HFFc6 (cell line): ENCODE measurements at places on chromosomes 3 and 15. TPM values are rescaled to one million over a fixed set of nuclear protein-coding genes. Genes with fewer than 3 reads are reported as not detected.
A peak's percentile ranks its signal among the peaks of the same experiment; 100 is the strongest.

GRCh38 chr3:73626106-73626505 is 1.4 kb upstream of the PDZRN3 start:
- peak overlapping the region; percentile 97 for H3K4me3 ChIP-seq
- DNase-seq, result no peak
- no peak overlapping the region; the same call in 1 of the 2 replicates for H3K27ac ChIP-seq
- peaks cover 55% of the 10 kb centered on the region for H3K4me1 ChIP-seq

The MESD gene
- total RNA-seq, result 31.2 to 38.8 TPM (median 37.2 TPM) in 3 replicates

GRCh38 chr3:169563775-169564059 is 99.8 kb downstream of the MECOM start:
- no peaks in the 10 kb centered on the region for H3K36me3 ChIP-seq
- H3K4me1 ChIP-seq, result no peaks in the 10 kb centered on the region
- DNase-seq, result no peak
- H3K27ac ChIP-seq, result no peak overlapping the region
- H3K4me3 ChIP-seq, result no peak overlapping the region

The ZNF660 gene
- 0.05 and 0.23 TPM in 2 replicates for total RNA-seq

The SLC22A13 gene
- total RNA-seq, result 0.30 to 0.35 TPM (median 0.35 TPM) in 3 replicates

The H1-8 gene
- not detected in 3 replicates for total RNA-seq

DNA sequence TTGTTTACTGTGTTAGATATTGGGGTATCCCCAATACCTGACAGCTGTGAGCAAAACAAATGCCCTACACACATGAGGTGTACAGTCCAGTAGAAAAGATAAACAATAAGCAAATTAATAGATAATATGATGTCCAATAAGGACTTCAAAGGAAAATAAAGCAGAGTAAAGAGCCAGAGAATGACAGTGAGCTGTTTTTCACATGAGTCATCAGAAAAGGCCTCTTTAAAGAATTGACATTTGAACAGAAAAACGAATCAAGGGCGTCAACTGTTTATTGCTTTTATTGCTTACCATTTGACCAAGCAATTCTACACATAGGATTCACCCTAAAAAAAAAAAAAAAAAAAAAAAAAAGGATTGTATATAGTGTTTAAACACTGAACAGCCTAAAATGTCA is 96.6 kb upstream of the FLNB start:
- H3K27ac ChIP-seq, result no peak overlapping the region
- no peaks in the 10 kb centered on the region; the same call in 1 of the 2 replicates for H3K27me3 ChIP-seq
- peaks cover 22% of the 10 kb centered on the region for H3K4me1 ChIP-seq
- H3K4me3 ChIP-seq, result no peak overlapping the region
- H3K36me3 ChIP-seq, result peaks cover 20% of the 10 kb centered on the region

The NMD3 gene
- total RNA-seq, result 56.8 to 65.4 TPM (median 59.8 TPM) in 3 replicates

DNA sequence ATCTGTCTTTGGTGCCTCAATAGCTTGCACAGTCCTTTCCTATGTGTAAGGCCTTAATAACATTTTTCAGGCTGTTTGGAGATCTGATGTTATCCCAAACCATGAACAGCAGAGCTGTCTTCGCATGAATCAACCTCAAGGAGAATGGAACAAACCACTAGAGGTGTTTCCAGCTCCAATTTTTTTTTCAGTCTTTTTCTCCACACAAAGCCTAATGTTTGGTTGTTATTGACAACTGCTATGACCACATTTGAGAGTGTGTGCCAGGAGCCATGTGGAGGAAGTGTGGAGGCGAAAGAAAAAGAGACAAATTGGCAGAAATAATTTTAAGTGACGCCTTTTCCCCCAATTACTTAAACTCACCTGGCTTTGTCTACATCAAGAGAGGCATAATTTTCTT is 38.7 kb downstream of the RTP4 start:
- no peak overlapping the region for H3K4me3 ChIP-seq
- no peak for DNase-seq
- no peaks in the 10 kb centered on the region for H3K36me3 ChIP-seq
- 0 out of 2 replicates have a peak, but pooled peaks cover 2% of the 10 kb centered on the region for H3K27me3 ChIP-seq
- no peak overlapping the region for H3K27ac ChIP-seq

- 0 out of 2 replicates have a peak overlapping the region, but pooled peaks have one; percentile 11 for H3K4me3 ChIP-seq
- peak; percentile 42 for DNase-seq
- H3K27me3 ChIP-seq, result no peaks in the 10 kb centered on the region
- peaks cover 28% of the 10 kb centered on the region for H3K36me3 ChIP-seq
Observed at GRCh38 chr3:132569153-132569552, 27.9 kb upstream of the ACKR4 start.

DNA sequence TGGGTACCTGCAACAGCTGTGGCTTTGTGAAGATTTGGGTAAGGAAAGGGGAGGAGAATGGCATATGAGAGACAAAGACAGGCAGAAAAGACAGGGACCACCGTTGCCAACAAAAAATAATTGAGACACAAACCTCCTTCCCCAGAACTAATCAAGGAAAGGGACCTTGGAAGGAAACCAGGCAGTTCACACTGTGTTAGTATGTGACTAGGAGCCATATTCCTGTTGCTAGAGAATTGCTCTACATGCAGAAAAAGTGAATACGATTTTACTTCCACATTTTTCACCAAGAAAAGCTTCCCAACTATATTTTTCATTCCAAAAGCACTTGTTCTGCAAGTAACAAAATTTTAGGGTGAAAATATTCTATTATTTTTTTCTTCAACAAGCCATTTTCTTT is 393.7 kb upstream of the ADAMTS9 start:
- H3K27ac ChIP-seq, result no peak overlapping the region
- no peaks in the 10 kb centered on the region; the same call in 1 of the 2 replicates for H3K27me3 ChIP-seq
- no peaks in the 10 kb centered on the region for H3K4me1 ChIP-seq
- DNase-seq, result no peak

GRCh38 chr3:71444861-71445259 is 138.7 kb downstream of the FOXP1 start:
- H3K4me3 ChIP-seq, result no peak overlapping the region
- H3K4me1 ChIP-seq, result peaks cover 76% of the 10 kb centered on the region
- no peak for DNase-seq
